Fibroblast of upper back skin (primary cell): ENCODE measurements at places on chromosomes 3 and 15.

DNA sequence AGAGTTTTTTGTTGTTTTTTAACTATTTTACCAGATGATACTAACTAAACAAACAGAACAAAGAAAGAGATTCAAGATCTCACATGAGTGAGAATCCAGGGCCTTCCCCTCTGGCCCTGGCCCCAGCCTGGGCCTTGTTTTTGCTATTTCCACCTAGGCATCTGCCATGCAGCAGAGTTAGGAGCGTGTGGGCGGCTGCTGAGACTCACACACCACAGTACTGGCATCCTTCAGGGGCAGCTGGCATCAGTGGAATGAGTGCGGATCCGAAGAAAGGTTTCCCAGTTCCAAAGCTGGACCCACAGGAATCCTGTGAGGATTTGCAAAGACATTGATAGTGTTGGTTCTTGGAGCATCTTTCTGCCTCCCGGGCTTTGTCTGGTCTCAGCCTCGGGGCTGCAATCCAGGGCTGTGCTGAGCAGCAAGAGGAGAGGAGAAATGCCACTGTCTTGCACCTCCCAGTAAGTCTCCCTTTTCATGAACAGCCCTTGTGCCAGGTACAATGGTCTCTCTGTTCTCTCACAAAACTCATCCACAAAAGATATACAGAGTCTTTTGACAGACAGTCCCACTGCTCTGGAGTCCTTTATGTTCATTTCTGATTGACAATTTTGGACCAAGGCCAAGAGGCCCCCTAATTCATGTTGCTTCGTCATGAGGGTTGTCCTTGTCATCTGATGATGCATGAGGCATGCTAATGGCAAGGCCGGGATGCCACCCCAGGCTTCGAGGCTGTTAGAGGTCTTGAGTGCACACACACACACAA is 46.6 kb downstream of the APH1B start:
- no peak for DNase-seq

GRCh38 chr15:80207887-80208286 is 44.1 kb downstream of the CTXND1 start:
- no peak for DNase-seq

DNA sequence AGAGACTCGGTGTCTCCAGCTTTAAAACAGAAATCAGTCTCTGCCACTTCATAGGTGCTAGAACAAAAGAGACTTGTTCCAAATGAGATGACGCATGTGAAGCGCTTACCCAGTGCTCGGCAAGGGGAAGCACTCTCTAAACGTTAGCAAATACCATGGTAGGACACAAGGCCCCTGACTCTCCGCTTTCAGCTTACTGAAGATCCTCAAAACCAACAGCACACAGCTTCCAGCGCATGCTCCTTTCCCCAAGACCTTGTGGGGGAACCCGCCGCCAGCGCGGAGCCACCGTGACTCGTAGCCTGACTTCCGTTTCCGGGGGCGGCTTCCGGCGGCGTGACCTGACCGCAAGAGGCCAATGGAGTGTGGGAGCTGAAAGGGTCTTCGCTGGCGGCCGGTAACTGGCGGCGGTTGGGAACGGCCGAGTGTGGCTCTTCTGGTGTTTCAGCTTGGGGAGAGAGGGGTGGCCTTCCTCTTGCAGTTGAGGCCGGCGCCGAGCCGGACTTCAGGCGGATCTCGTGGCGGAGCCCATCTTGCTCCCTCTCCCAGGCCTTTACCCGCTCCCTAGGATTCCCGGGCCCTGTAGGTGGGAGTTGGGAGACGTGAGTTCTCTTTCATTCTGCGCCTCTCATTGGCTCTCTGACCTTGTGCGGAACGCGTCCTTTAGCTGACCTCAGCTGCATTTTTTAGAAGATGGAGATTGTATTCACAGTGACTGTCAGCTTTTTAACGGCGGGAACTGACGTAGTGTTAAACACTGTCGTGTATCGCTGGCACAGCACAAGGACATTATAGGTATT is at the start of gene THUMPD3:
TSS of gene THUMPD3 (plus strand) at position 324 of the 800 bp plus-strand sequence. CDS start 2,015 bp downstream, outside the sequence.
- DNase-seq, result peak; percentile 89

- DNase-seq, result no peak
Observed at GRCh38 chr15:34793901-34794300, 1.4 kb downstream of the ACTC1 start.

DNA sequence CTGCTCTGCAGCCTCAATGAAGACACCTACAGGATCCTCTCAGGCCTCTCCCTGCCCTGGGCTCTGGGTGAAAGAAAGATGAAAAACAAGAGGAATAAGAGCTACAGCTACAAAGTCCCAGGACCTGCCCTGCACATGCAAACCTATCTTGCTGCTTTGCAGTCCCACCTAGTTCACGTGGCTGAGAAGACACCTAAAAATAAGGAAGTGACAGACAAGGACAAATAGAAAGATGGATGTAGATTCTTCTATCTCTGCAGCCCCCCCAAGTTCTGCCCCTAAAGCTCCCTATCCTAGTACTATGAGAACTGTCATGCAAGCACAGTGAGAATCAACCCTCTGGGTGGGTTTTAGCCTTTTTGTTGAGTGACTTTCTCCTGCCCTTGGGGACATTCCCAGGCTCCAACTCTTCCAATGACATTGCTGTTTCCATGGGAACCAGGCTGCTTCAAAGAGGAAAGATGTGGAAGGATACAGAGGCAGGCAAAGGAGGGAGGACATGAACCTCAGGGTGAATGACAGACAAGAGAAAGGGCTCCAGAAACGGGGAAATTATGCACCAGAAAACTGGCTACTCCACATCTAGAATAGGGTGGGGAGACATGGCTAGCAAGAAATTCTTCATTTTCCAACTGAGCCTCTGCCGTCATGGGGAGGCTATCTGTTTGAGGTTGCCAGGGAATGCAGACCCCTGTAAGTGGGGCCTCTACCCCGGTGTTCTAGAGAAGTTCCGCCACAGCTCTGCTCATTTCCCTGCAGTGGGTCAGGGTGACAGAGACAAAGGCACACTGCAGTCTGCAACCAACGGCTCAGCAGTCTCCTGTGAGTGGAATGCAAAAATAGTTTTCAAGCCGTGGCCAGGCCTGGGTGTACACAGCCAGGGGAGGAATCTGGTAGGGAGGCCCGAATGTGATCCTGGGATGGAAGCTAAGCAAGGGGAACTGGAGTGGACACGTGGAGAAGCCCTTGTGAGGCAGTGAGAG is 5.2 kb downstream of the CSPG5 start:
- no peak for DNase-seq

- DNase-seq, result no peak
Observed at GRCh38 chr15:51588966-51589365, 33.6 kb downstream of the DMXL2 start.
